Stomach (tissue), 19 donors: ENCODE measurements at places on chromosomes 4 and X. TPM values are rescaled to one million over a fixed set of nuclear protein-coding genes. Genes with fewer than 3 reads are reported as not detected.

Gene CXCL11
- not detected for total RNA-seq

Gene RBMXL3
- not detected for total RNA-seq

DNA sequence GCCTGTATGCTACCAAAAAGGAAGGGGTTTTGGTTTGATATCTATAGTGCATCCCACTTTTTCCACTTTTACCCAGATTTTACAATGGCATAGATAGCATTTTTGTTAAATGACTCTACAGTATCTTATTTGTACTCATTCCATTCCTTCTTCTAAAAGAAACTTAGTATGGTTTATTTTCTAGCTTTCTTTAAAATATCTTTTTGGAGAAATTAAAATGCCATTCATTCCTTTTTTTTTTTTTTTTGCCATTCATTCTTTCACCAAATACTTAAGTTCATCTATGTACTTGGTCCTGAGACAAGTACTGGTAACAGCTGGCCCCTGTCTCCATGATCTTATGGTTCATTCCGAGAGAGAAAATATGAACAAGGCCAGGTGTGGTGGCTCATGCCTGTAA, 49.1 kb downstream of the MID1 start:
- DNase-seq: no peak

DNA sequence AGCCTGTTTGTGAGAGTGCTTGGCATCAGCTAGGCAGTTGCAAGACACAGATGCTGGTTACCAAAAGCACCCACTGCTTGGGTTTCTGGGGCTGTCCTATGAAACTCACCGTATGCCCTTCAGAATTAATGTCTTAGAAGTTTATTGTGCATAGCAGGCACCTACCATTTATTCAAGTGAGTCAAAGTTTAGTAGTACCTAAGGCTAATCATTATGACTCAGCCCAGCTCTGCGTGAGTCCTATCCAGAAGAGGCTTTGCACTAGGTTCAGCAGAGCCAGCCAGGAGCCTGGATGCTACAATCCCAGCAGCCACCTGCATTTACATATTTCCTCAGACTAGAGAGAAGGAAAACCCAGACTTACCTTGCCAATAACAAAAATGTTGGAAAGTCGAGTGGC, 4.2 kb downstream of the RPS4X start:
- DNase-seq: no peak

DNA sequence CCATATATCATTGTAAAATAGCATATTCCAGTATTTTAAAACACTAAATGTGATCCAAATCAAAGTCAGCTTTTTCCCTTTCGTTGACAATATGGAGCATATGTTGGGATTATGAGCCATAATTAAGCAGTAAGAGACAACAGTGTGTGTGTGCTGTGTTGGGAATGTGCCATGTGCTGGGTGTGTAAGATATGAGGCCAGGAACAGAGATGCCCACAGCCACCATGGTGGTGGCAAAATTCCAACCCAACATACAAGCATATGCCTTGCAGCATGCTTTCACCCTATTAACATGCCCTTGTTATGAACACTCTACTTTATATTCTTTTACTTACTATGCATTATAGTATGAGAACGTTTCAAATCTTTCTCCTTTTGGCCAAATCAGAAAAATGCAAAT, 1560.4 kb upstream of the TENM3 start:
- no peak for DNase-seq

Gene COX7B
- total RNA-seq: 279 TPM

DNA sequence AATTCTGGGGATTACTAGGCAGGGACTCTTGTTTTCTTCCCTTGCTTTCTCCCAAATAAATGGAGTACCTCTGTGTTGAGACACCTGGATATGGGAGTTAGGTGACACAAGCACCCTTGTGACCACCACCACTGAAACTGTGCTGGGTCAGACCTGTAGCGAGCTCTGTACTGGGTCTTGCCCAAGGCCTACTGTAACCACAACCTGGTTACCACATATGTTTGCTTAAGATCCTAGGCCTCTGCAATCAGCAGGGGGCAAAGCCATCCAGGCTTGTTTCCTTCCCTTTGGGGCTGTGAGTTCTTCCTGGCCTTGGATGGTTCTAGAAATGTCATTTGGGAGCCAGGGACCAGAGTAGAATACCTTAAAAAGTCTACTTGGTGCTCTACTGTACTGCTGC, 49.4 kb downstream of the LPAR4 start:
- no peak for DNase-seq

GRCh38 chr4:74278490-74278889, 29.8 kb upstream of the EPGN start:
- DNase-seq: no peak

DNA sequence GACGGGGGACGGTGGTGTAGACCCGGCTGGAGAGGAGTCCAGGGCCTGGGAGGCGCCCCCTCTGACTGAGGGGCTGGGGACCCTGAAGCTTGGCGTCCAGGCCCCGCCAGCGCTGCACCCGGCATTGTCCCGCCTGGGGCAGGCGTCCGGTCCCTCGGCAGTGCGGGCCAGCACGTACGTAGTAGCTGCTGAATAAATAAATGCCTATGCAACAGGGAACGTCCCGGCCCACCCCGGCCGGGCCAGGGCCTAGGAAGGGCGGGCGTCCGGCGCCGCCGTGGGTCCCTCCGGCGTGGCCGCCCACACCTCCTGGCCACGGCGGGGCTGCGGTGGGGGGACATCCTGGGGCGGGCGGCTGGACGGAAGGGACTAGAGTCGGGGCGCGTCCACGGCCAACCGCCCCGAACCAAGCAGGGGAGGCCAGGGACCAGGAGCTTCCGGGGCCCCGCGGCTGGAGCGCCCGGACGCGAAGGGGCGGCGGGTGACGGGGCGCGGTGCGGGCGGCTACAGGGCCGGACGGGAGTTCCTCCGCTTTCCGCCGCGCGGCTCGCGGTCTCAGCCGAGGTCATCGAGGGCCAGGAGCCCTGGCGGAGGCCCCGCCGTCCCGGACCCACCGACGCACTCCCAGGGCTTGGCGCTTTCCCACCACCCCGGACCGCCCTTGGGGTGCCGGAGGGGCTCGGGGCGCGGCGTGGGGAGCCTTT, 886 bp upstream of the WWC2 start:
- peak; percentile 56 for DNase-seq

- DNase-seq: no peak
Observed at GRCh38 chr4:188329521-188329920, 190.3 kb downstream of the TRIML1 start.

Gene SERTM2
- total RNA-seq: not detected

Gene RIPPLY1
- total RNA-seq: not detected

GRCh38 chr4:25962393-25962792, 48.4 kb downstream of the SMIM20 start:
- DNase-seq: no peak

- peak; percentile 22 for DNase-seq
Observed at GRCh38 chrX:50638123-50638522, 167.5 kb upstream of the DGKK start.

DNA sequence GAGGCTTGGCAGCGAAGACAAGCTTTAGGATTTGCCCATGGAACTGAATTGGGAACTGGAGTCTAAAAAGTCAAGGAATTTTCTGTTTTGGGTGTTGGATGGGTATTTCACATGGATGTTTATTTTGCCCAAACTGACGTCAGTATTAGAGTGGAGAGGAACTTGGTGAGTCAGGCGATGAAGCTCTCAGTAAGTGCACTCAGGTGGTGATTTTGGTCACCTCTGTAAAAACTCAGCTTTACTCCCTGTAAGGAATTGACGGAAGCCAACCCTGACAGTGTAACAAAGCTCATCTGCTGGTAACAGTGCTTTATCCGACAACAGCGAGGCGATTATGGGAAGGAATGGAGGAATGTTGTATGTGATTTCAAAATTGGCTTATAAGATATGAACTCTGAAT, 77.0 kb upstream of the PGRMC2 start:
- DNase-seq: no peak

Gene BTC
- total RNA-seq: 16.2 TPM

DNA sequence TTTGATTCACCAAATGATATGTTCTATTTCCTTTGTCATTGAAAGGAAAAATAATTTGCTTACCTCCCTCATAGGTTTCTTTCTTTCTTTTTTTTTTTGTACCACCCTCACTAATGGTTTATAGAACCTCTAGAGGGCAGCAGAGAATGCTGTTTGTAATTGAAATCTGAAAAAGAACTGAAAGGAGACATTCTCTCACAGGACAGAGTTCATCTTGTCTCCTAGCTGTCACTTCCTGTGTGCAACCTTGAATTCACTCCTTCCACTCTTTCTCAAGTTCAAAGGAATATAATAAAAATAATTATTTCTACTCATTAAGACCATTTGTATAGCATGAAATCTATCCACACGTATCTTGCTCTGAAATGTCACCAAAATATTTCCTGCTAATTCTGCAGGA, 51.0 kb downstream of the GUCY1B1 start:
- no peak for DNase-seq

GRCh38 chr4:1945124-1945895, 63.5 kb downstream of the NELFA start:
- no peak for DNase-seq

GRCh38 chrX:93874554-93874953, 200.5 kb downstream of the FAM133A start:
- no peak for DNase-seq

DNA sequence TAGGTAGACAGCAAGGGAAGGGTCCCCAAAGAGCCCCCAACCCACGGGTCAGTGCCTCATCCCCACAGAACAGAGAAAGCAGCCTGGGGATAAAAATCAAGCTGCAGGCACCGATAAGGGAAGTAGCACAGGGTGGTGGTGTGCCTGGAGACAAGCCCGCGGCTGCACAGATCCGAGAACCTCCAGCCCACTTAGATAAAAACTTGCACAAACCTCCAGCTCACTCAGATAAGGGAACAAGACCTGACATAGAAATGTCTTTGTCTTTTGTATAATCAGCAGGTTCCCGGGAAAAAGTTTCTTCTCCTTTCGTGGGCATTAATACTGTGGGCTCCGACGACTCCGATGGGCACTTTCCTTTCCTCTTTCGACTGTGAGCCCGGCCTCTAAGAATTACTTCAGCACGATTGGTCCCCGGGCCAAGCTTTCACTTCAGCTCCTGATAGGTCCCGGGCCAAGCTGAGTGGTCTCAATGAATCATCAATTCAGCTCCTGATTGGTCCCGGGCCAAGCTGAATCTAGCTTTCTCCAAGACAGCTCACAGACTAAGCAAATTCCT, 32.4 kb downstream of the PRDX4 start:
- peak; percentile 45 for DNase-seq

DNA sequence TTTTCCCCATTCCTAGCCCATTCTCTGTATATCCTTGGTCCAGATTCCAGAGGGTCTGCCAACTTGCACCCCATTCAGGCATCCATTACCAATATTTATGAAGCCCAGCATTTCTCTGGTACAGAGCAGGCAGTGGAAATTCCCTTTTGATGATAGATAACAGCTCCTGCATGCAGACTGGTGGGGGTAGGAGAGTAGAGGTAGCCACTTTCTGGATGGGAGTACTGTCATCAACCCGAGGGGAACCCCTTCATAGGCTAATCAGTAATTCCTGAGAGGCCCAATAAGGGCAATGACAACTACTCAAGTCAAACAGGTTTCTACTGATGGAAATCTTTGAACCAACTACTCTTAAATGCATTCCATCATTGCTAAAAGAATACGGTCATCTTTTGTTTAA, 63.7 kb downstream of the COL25A1 start:
- no peak for DNase-seq

Gene LANCL3
- total RNA-seq: 0.72 TPM
